NCI-H146 (cell line): ENCODE measurements at places on chromosomes 6 and 20.

DNA sequence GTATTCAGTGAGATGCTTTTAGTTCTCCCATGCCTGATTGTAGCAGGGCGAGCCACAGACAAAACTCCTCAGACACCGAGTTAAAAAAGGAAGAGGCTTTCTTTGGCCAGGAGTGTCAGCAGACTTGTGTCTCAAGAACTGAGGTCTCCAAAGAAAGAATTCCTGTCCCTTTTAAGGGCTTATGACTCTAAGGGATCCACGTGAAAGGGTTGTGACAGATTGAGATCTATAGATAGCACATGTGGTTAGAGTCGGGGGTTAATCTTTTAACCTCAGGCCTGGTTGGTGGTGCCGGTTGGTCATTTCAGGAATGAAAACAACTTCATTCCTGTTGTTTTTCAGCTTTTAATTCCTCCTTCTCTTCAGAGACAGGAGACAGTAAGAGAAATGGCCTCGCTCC, 168.8 kb upstream of the GRIK2 start:
- no peak for DNase-seq

GRCh38 chr6:21188505-21189223, 404.9 kb upstream of the SOX4 start:
- DNase-seq: peak; percentile 87

DNA sequence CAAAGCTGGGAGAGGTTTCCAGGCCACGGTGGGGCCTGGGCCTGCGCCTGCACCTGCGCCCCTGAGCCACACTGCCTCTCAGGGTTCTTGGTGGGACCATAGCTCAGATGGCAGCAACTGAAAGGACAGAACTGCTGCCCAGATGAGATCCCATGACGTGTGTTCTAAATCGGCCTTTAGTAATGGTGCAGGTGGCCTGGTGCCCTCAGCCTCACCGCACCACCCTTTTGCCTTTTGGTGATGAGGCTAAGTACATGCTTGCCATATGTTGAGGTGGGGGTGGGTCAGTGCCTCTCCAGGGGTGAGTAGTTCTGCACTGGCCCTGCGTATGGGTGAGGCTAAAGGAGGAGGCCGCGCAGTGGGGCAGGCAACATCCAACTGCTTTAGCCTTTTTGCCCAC, 7.4 kb downstream of the PSMG4 start:
- DNase-seq: no peak

DNA sequence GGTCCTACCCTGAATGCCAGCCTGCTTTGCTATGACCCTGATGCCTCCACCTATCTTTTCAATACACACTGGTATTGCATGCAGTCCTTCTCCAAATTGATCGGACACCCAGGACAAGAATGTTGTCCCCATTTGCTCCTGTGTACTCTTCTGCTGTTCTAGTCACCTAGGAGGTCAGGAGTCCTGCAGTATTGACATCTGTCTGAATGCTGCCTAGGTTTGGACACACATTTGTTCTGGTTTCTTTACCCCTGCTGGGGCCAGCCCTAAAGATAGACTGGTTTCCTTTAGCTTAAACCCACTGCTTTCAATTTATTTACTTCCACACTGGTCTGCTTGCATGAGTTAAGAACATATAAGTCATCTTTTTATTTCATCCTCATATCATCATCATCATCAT, 167.0 kb upstream of the CCN2 start:
- no peak for DNase-seq

DNA sequence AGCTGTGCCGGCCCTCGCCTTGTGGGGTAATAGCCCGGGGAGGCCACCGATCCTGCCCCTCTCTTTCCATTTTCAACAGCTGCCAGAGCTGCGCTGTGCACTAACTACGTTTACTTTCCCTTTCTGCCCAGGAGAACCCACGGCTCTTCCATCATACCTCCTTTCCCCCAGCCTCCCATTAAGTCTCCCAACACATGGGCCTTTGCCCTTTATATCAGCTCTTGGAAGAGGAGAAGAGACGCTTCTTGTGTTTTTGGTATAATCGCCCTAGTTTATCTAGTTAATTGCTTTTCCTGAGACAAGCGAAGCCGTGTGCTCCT, 637 bp downstream of the UBR2 start:
- DNase-seq: peak; percentile 69

- peak; percentile 54 for DNase-seq
Observed at GRCh38 chr20:59031564-59032022, 542 bp downstream of the ATP5F1E start.

GRCh38 chr20:24723186-24723585, 225.9 kb upstream of the CST7 start:
- DNase-seq: no peak

DNA sequence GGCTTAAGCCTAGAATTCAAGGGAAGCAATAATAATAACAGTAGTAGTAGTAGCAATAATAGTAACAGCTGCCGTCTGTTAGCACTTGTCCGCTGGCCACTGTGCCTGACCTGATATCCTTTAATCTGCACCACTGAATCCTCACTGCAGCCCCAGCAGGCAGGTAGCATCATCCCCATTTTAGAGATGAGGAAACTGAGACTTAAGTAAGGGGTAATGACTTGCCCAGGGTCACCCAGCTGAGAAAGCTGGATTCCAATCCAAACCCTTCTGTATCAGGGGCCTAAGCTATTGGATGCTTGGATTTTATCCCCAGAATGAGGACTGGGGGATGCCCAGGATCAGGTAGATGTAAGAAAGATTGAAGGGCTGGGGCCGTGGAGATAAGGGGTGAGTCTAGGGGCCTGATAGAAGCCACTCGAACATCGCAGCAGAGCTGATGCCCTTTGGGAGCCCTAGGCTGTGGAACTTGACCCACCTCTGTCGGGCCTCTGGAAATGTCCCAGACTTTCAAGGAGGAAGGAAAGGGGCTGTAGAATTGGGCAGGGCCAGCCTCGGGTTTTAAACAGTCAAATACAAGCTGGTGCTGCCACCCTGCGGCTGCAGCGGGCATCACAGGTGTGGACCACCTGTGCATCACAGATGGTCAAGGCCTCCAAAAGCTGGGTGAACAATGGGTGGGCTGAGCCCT, 102.1 kb upstream of the MYL9 start:
- peak; percentile 66 for DNase-seq

- DNase-seq: peak; percentile 37
Observed at GRCh38 chr20:59598625-59599310, 5.6 kb upstream of the PHACTR3 start.

DNA sequence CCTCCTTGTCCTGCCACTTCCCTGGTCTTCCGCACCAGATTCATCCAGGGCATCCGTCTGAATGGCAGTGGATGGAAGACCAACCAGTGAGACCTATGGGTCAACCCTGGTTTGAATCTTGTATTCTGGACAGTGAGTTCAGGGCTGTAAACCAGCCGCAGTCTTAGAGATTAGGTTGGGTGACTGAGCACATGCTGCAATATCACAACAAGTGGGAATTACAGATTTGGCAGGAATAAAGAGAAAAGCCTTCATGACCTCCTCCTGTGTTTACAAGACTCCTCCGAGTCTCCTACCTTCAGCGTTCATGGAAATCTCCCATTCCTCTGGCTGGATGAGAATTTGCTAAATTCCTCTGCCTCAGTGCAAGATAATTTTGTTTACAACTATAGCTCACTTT, 9.9 kb downstream of the ECI2 start:
- no peak for DNase-seq

GRCh38 chr20:48284837-48285236, 499.6 kb upstream of the SULF2 start:
- DNase-seq: no peak

GRCh38 chr6:132736239-132736638, 21.5 kb downstream of the VNN2 start:
- no peak for DNase-seq

- DNase-seq: no peak
Observed at GRCh38 chr6:151993364-151993763, 185.9 kb downstream of the ESR1 start.

DNA sequence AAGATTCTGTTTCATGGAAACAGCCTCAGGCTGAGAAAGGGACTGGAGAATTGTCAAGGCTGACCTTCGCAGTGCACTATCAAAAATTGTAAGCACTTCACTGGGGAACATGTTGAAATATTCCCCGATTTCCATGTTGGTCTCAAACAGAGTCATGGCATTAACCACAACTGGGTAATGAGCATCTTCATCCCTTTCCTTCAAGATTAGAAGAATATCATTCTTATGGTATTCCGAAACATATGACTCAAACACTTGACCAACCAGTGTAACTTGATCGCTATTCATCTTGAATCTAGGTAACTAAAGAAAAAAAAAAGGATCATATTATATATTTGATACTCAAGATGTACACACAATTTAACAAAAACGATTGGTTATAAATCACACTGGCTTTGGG, 3.5 kb downstream of the MCM9 start:
- no peak for DNase-seq

- no peak for DNase-seq
Observed at GRCh38 chr6:96237638-96238347, 222.0 kb downstream of the FUT9 start.

GRCh38 chr6:41958022-41958856, 16.6 kb upstream of the CCND3 start:
- DNase-seq: no peak

- DNase-seq: no peak
Observed at GRCh38 chr6:54697424-54697823, 149.1 kb upstream of the FAM83B start.

DNA sequence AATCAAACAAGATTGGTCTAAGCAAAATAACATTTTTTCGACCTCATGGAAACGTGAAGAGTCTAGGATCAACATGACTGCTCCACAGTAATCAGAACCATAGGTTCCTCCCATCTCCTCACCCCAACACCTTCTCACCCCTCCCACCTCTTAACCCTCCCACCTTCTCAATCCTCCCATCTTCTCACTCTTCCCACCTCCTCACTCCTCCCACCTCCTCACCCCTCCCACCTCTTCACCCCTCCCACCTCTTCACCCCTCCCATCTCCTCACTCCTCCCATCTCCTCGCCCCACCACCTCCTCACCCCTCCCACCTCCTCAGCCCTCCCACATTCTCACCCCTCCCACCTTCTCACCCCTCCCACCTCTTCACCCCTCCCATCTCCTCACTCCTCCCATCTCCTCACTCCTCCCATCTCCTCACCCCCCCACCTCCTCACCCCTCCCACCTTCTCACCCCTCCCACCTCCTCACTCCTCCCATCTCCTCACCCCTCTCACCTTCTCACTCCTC, 567.4 kb downstream of the C6orf118 start:
- DNase-seq: no peak

- no peak for DNase-seq
Observed at GRCh38 chr20:9441948-9442347, 72.4 kb upstream of the LAMP5 start.

DNA sequence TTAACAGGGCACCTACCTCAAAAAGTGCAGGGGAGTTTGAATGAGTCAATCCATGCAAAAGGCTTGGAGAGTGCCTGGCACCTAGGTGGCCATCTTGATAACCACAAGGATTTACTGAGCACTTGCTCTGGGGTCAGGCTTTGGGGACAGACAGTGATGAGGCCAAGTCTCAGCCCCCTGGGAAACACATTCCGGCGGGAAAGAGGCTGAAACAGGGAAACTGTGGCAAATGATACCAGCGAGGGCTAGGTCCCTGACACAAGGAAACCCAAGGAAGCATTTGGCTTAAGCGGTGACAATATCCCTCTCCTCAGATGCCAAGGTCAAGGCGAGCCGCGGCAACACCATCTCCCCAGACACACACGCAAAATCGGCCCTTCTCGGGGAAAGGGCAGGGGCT, 527 bp upstream of the DOK5 start:
- no peak for DNase-seq

DNA sequence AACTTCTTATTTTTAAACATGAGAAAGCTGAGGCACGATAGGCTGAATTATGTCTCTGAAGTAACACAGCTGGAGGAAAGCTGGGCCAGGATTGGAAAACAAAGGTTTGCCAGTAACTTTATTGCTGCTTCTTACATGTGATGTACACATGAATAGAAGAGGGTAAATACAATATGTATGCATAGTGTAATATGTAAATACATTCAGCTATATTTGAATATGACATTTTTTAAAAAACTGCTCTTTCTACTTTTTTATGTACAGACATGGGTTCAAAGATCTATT, 90.2 kb downstream of the ADTRP start:
- no peak for DNase-seq

DNA sequence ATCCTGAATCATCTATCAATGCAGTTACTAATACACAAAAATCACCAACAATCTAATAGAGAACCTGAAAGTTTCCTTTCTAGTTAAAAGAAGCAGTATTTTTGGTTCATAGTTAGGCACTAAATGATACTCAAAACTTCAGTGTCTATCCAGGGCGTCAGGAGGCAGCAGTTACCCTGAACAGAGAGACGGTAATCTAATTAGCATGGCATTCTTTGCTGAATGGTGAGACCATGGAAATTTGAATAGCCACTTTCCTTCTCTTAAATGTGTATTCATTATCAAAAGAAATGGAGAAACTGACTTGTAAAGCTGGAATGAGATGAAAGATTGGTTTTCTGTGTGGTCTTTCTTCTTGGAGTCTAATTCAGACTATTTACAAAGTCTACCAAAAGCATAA, 146.6 kb upstream of the BMP5 start:
- no peak for DNase-seq

DNA sequence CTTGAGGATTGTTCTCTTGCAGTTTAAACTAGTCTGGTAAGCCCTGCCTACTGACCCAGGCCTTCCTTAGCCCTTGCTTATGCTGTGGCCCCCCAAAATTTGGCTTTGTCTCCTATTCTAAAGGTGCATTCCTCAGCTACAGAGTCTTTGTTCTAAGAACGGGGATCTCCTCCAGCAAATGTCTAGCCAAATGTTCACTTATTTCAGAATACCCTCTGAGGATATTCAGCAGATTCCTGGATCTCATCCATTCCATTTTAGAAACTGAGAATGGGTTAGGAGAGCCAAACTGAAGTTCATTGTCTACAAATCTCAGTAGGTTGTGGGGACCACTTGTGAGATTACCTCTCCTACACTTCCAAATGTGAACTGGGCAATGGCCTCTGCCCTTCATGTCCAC, 164.2 kb upstream of the ARG1 start:
- no peak for DNase-seq

GRCh38 chr20:33666293-33667244, at the start of gene ACTL10:
Gene ACTL10, plus strand, starts transcription at chr20:33666943. Its CDS starts 555 bp downstream, at chr20:33667498.
- peak; percentile 92 for DNase-seq

DNA sequence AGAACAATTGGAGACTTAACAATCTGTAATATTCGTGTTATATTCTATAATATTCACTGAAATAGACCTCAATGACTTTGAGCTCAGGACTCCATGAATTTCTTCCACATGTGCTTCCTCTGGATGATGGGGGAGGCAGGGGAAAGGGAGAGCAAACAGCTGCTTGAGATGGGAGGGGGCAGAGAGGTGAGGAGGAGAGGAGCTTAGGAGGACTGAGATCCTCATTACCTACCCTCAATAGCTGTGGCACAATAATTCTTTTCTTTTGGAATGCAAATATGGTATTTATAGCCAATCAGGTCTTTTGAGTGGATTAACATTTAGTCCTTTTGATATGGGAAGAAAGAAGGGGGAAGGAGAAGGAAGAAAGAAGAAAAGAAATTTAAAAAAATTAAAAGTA, 64.1 kb upstream of the ZNF217 start:
- DNase-seq: no peak

- no peak for DNase-seq
Observed at GRCh38 chr6:161091972-161092701, 100.6 kb downstream of the MAP3K4 start.

GRCh38 chr20:8331740-8332412, 199.8 kb downstream of the PLCB1 start:
- no peak for DNase-seq

- peak; percentile 31 for DNase-seq
Observed at GRCh38 chr6:11496152-11497060, 41.1 kb upstream of the TMEM170B start.

- DNase-seq: peak; percentile 25
Observed at GRCh38 chr20:25005220-25005619, 12.7 kb upstream of the APMAP start.
